Activated T-cell treated with anti-CD3 and anti-CD28 coated beads for 1 hour (primary cell): ENCODE measurements at places on chromosomes 13 and 19.
A peak's percentile ranks its signal among the peaks of the same experiment; 100 is the strongest.

GRCh38 chr13:41029629-41030028, 10.5 kb upstream of the ELF1 start:
- DNase-seq = no peak

GRCh38 chr19:5192568-5192967, 148.0 kb downstream of the PTPRS start:
- no peak for DNase-seq

DNA sequence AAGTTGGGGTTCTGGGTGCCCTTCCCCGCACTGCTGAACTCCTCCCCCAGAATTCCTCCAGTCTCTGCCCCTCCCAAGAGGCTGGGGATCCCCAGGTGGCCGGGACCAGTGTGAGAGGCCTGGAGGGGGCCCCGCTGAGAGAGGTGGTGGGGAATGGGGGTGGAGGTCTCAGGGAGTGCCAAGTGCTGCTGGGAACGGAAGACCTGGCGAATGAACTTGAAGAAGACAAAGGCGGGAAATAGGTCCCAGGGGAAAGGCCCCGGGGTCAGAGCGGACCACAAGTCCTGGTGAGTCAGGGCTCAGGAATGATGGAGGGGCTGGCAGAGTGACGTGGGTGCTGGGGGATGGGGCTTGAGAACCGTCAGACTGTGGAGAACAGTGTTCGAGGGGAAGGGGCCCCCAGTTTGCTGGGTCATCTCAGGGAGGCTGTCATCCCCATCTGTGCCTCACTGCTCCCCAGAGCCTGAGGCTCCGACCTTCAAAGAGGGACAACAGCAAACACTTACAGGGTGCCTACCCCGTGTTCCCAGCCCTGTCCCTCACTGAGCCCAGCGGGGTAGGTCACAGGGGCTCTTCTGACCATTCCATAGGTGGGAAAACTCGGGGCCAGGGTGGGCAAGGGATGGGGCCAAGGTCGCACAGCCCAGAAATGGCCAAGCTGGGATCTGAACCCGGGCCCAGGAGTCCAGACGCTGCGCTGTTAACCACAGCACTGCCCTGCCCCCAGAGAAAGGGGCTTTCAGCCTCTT, 16.0 kb upstream of the SEMA6B start:
- no peak for DNase-seq

DNA sequence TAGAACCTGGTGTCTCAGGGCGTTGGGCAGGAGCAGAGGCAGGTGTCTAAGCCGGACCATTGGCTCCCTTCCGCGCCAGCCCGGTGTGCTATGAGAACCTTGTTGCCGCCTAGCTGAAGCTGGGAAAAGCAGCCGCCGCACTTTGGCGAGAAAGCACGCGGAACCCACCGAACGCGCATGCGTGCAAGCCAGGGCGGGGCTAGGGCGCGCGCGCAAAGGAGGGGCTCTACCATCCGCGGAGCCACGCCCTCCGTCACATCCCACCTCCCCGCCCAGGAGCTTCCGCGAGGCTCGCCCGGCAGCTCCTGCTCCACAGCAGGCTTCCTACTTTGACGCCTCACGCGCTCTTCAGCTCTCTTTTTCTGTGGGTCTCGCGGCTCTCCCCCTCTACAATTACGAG, 51.3 kb downstream of the WDR87 start:
- DNase-seq = peak; percentile 2

DNA sequence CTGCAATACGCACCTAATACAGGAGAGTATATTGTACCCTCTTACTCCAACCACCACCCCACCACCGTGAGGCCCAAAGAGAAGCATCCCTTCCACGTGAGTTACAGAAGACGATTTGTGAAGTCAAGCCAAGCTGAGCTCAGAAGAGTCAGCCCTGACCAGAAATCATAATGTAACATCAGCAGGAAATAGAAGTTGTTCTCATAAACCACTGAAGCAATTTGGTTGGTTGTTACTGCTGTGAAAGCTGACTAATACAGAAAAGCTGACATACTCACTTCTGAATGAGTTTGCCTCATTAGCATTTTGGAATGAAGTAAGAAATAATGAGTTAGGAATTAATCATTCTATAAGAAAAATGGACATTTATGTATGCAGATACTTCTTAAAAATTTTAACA, 749.4 kb upstream of the SLC10A2 start:
- DNase-seq = no peak

DNA sequence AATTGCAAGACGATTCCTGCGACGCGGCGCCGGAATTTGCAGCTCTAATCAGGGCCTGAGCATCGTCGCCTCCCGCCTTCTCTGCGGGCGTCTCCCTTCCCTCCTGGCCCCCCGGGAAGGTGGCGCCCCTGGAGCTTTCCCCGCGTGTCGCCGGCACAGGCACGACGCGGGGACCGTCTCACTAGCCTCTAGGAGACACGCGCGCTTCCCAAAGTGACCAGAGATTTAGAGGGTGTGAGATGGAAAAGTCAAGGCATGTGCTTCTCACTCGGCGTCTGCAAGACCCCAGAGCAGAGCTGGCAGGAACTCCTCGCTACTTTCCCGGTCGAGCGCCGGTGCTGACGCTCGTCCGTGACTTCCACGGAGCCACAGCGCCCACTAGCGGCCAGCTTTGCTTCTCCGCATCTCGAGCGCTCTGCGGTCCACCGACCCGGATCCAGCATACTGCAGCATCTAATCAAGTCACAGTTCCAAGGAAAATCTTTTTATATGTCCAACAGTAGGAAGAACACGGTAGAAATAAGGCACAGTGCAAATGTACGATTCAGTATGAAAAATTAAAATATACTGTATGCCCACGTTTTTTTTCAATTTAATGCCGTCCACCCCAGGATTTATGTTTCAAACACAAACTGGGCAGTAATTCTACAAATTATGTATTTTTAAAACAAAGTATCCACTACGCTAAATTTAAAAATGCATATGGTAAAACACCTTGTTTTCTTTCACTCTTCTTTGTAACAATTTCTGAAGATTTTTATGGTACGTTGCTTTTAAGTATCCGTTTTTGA, 977 bp upstream of the EFNB2 start:
- DNase-seq = peak; percentile 95

DNA sequence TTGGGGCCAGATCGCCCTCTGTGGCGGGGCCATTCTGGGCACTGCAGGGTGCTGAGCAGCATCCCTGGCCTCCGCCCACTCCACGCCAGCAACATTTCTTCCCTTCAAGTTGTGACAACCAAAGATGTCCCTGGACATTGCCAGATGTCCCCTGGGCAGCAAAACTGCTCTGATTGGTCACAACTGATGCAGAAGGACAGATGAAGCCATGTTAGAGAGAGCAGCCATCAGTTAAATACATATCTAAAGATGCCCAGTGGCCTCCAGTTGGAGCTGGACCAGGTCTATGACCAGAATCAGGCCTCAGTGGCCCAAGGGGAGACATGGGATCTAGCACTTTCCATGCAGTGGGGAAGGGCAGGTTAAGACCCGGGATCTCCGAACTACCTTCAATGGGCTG, 125.7 kb downstream of the PTPRS start:
- DNase-seq = no peak

- no peak for DNase-seq
Measured at GRCh38 chr13:60647547-60647946, 250.5 kb downstream of the TDRD3 start.

- DNase-seq = no peak
Measured at GRCh38 chr19:57026476-57026875, 93.3 kb upstream of the USP29 start.

- DNase-seq = no peak
Measured at GRCh38 chr13:105213512-105213911, 1322.0 kb downstream of the EFNB2 start.

DNA sequence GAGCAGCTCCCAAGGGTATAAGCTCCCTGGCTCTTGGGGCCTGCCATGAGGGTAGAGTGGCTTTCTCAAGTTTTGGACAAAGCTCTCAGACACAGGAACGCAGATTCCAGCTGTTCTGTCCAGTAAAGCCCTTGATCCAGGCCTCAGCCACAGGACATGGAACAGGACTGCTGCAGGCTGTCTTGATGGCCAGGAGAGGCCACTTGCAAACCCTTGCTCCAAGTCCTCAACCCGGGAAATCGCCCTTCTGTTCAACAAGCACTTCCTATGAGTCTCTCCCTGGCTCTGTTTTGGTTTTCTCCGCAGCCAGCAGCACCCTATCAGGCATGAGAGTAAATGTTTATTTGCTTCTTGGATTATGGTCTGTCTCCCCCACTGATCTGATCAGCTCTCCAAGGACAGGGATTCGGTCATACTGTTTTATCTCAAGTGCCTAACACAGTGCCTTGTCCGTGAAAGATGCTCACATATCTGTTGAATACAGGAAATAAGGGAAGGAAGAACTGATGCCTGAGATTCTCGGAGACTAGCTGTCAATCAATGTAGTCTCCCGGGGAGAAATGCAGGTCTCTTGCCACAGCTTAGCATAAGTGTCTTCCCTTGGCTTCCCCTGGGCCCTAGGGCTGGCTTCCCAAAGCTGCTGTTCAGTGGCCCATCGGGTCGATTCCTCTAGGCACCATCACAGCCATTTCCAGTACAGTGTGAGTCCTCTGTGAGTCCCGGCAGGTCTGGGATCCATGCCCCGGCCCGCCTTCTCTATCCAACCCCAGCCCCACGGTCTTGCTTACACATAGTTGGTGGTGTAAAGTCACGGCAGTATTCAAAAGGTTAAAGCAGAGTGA, 90.8 kb downstream of the TSHZ3 start:
- DNase-seq = no peak

DNA sequence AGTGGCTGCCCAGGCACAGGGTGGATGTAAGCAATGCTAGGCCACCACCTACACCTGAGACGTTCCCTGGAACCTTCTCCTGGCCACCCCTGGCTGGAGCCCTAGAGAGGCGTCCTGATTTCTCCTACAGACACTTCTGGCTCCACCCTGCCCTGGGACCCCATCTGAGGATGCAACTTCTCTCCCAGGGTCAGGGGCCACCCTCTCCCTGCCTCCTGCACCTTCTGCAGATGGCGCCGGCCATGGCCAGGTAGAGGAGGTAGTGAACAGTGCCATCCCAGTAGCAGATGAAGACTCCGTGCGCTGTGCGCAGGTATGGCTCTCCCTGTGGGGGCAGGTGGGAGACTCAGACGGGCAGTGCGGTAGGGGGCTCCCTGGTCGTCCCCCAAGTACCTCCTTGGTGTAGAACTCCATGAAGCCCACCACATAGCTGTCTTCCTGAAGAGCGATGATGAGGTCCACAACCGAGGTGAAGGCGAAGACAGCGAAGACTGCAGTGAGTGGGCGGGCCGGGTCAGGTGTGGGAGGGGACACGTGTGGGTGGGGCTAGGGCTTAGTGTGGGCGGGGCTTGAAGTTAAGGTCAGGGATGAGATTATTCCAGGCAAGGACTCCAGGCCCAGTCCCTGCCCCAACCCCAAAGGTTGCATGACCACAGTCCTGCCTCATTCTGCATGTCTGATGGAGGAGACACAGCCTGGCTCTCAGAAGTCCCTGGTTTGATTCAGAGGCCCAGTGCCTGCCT, 3.0 kb downstream of the TM6SF2 start:
- DNase-seq = no peak

- DNase-seq = no peak
Measured at GRCh38 chr19:35292421-35293362, 731 bp downstream of the MAG start.

- DNase-seq = no peak
Measured at GRCh38 chr13:26457212-26457611, 100.3 kb upstream of the WASF3 start.

- no peak for DNase-seq
Measured at GRCh38 chr19:34067861-34068271, 104.4 kb upstream of the LSM14A start.

GRCh38 chr19:49749055-49749716, 13.9 kb downstream of the TSKS start:
- no peak for DNase-seq

DNA sequence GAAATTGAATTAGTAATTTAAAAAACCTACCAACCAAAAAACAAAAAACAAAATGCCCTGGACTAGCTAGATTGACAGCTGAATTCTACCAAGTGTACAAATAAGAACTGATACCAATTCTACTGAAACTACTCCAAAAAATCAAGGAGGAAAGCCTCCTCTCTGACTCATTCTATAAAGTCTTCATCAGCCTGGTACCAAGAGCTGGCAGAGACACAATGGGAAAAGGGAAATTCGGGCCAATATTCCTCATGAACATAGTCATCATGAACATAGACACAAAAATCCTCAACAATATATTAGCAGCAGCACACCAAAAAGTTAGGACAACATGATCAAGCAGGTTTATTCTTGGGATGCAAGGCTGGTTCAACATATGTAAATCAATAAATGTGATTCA, 2667.7 kb upstream of the PCDH20 start:
- no peak for DNase-seq

GRCh38 chr19:48043675-48044258, at the start of gene CABP5:
Gene CABP5 (minus strand): TSS chr19:48044079. CDS start chr19:48043922, 157 bp downstream.
- no peak for DNase-seq

DNA sequence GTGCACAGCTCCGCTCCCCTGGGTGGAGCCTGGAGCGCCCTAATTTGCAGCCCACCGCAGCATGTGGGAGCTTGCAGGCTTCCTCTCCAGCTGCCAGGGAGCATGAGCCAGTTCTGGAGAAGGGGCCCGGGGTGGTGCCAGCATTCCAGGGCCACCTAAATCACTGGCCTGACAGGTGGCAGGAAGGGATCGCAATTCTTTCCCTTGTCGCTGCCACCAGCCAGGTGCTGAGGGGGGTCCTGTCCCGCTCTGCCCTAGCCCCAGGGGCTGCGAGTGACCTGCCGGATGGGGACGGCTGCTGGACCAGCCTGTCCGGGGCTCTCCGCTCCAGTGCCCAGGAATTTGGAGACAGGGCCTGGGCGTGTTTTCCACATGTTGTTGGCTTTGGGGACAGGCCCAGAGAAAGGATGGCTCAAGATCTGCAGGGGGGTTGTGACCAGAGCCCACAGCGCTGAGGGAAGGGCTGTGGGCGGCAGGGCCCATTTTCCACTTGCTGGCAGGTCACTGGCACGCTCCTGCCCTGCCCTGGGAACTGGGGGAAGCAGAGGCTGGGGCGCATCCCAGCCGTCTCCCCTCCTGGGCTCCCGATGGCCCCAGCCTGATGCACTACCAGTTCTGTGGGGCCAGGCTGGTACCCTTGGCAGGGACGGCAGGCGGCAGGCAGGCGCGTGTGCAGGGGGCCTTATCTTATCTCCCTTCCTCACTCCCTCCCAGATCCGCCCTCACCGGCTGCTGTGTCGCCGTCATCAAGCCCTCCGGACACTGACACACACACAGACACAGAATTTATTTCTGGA, 9.5 kb downstream of the NDUFA11 start:
- DNase-seq = no peak
